Progenitor cell of endocrine pancreas (in vitro differentiated cells): ENCODE measurements at places on chromosomes 3 and 15. TPM values are rescaled to one million over a fixed set of nuclear protein-coding genes. Genes with fewer than 3 reads are reported as not detected.

Gene PCSK6
- 1.8 and 3.6 TPM in 2 replicates for total RNA-seq

- no peak for DNase-seq
Measured at GRCh38 chr3:69848113-69848512, 108.8 kb downstream of the MITF start.

- no peak for DNase-seq
Measured at GRCh38 chr15:71069693-71070092, 45.6 kb upstream of the THSD4 start.

DNA sequence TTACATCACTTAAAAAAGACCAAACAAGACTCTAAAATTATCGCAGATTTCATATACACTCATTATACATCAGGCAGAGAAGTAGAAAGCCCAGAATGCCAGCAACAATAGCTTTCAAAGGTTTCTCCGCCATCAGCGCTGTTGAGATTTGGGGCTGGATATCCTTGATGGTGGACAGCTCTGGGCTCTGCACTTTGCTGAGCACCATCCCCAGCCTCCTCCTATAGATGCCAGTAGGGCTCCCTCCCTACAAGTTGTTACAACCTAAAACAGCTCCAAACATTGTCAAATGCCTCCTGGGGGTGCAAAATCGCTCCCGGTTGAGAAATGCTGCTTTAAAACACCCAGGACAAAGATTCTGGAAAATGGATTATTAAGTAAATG lies 73.5 kb downstream of the ATP10A start:
- no peak for DNase-seq

DNA sequence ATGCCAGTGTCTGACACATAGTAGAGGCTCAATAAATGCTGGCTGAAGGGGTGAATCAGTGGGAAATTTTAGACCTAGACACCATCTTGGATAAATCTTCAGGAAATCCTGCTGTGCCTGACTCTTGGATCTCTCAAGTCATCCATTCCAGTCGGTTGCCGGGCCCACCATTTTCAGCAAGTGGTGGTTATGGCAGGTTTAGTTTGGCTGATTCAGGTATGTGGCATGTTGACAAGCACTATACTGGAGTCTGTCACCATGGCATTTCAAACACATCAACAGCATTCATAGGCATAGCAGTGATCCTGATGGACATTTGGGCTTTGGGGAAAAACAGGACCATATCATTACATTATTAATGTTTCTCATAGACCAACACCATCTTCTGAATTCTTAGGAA lies 25.7 kb upstream of the APH1B start:
- DNase-seq: no peak

- DNase-seq: no peak
Measured at GRCh38 chr3:137052298-137052697, 94.5 kb downstream of the IL20RB start.

GRCh38 chr3:137264071-137264820 lies 306.5 kb downstream of the IL20RB start:
- DNase-seq: no peak

GRCh38 chr3:37279236-37279635 lies 104.9 kb upstream of the LRRFIP2 start:
- no peak for DNase-seq

DNA sequence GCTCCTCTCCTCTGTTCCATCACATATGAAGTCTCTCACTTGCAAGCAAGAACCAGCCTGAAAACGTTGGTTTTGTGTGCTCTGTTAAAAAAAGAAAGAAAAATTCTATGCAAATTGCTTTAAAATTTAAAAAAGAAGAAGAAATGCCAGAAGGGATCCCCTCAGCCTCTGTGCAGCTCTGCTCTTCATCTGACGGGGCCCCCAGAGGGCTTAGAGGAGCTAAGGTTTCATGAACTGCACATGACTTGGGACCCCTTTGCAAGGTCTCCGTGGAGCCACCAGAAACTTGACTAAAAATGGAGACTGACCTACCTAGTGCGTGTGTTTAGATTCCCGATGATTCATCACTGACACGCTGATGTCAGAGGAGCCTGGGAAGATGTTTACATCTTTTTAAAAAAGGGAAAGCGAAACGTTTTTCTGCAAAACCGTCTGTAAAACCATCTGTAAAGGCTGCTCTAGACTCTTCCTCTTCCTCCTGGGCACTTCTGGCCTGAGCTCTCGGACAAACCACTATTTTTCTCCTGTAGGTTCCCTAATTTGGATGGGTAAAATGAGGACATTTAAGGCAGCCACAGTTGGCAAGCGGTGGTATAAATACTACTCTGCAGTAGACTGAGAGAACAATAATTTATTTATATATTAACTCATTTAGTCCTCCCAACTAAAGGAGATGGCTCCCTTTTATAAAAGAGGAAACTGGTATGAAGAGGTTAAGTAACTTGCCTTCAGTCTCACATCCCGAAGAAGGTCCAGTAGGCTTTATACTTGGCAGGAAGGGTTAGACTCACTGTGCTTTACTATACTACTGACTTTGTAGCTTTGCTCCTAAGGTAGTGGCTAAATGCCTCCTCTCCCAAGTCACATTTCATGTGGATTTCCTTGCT lies 67.2 kb upstream of the POLG start:
- DNase-seq: no peak

DNA sequence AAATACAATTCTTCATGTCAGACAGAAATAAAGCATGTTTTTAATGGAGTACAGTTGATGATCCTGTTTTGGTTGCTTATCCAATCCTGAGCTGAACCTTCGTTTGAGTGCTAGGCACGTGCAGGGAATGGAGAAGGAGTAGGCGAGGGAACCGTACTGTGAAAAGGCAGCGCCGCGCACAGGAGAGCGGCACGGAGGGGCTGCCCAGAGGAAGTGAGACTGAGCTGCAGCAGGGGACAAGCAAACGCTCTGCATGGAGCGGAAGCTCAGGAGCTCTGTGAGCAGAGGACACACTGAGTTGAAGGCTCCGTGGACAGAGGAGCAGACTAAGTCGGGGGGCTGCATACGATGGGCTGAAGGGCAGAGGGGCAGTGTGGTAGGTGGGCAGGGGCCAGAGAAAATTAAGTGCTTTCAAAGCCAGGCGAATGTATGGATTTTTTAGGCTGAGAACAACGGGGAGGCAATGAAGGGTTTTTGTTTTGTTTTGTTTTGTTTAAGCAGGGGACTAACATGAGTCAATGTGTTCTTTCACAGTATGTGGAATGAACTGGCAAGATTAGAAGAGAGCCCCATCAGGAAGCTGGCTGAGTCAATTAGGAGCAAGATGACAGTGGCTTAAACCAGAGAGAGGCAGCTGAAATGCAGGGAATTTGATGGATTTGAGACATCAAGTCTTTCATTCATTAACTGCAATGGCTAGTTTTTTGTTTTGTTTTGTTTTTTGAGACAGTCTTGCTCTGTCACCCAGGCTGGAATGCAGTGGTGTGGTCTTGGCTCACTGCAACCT lies 23.8 kb upstream of the TM2D3 start:
- DNase-seq: no peak

Gene IL17RC
- 13.4 and 17.1 TPM in 2 replicates for total RNA-seq

DNA sequence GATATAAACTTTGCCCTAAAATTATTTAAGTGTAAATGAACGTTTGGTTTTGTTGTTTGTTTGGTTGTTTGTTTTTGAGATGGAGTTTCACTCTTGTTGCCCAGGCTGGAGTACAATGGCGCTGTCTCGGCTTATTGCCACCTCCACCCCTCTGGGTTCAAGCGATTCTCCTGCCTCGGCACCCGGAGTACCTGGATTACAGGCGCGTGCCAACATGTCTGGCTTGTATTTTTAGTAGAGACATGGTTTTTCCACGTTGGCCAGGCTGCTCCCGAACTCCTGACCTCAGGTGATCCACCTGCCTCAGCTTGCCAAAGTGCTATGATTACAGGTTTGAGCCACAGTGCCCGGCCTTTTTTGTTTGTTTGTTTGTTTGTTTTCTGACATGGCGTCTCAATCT lies 87.9 kb upstream of the CHD2 start:
- no peak for DNase-seq

GRCh38 chr3:184337399-184337714 lies at the start of gene FAM131A:
Gene FAM131A (plus strand): TSS chr3:184337600. CDS start chr3:184337631, 31 bp downstream.
- no peak for DNase-seq

DNA sequence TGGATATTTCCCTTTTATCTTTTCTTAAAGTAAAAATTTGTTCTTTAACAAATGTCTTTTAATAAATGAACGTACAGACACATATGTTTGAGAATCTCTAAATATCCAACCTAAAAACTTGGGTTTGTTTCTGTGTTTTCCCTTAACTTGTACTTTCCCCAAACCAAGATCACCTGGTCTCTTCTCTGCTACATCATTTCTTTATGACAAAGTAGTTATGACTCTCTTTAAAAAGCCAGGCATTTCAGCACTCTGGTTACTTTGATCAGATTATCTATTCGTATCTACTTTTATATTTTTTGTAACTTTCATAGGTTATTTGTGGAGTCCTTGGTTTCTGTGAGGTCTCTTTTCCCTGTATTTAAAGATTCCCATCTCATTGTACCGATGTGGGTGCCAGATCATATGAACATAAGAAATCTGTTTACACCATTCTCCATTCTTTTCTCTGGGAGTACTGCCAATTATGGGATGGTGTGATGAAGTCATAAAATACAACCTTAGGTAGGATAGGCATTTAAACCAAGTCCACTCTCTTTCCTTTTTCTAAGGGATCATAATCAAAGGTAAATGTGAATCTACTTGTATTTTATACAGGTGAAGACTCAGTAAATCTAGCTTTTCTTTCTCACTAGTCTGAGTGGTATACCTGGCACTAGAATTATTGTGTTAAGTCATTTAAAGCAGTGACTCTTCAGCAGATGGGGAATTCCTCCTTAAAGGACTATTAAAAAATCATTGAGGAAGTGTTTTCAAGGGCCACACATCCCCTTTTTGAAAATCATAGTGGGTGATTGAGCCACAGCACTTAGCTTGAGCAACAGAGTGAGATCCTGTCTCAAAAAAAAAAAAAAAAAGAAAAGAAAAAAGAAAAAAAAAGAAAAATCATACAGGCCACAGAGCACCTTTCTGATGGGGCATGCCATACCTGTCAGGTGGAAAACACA lies 12.4 kb upstream of the NFKBIZ start:
- DNase-seq: no peak

Gene GOLGA8T
- total RNA-seq: not detected in 2 replicates

DNA sequence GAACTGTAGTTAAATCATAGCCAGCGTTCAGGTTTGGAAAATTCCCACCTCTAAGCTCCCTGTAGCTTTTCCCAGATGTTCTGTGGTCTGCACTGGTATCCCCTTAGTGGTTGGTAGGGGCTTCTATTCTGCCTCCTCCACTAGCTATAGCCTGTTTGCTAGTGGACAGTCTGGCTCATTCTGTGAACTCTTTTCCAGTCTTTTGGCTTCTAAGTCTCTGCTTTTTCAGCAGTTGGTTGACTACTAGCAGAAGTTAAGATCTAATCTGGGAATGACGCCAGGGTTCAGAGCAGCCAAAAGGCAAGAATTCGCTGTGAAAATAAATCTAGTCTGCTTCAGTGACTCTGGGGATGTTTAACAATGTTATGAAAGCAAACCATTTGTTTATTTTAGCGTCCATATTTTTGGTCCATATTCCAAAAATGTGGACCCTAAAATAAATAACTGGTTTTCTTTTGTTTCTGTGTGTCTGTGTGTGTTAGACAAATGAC lies 73.7 kb upstream of the WDR72 start:
- DNase-seq: no peak

Gene CFAP100
- total RNA-seq: 0.79 and 1.00 TPM in 2 replicates

DNA sequence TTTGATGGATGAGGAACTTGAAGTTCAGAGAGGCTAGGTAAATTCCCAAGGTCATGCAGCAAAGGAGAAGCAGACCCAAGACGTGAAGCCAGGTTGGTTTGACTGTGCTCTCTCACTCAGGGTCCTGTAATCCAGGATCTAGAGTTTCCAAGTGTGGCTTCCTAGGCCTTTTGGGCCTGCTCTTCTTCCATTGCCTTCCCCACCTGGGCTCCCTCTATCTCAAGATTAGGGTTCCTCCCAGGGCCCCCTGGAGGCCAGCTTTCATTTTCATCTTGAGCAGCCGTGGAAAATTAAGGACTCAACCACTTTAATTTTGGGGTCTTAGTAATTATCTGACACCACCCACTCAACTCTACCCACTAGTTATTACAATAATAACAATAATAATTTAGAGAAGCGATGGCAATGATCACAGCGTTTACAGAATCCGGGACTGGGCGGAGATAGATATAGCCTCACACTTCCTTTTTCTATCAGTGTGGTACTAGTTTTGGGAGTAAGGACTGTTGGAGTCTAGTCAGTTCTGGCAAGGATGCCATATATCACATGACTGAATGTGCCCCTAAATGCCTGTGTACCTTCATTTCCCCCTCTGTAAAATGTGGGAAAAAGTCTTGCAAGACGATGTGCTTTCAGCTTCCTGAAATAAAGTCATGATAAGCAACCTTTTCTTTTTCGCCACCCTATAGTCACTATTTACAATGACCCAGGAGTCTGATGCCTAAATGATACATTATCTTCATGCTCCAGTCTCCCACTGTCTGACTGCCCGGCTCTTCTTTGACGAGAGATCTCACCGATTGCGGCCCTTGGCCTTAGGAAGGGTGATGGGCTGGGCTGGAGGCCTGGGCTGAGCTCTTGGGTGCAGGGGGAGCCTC lies 30.2 kb upstream of the MAGEF1 start:
- DNase-seq: no peak

DNA sequence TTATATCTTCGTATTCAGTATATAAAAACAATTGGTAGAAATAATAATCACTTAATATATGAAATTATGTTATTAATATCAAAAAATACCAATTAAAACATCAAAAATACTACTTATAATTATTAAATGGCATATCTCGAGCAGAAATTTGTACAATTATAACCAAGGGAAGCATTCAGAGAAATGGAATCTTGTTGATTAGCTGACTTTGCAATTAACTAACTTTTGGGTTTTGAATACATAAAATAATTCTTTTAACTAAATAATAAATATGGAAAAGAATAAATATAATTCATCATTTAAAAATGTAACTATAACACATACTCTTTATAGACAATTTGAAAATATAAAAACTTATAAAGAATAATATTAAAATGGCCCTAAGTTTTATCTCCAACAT lies 160.2 kb upstream of the LRRN1 start:
- no peak for DNase-seq

- DNase-seq: no peak
Measured at GRCh38 chr3:171797873-171798272, 12.4 kb downstream of the PLD1 start.

GRCh38 chr15:65095011-65095746 lies 18.6 kb downstream of the KBTBD13 start:
- DNase-seq: no peak

Gene ATP8B4
- 0.95 and 0.98 TPM in 2 replicates for total RNA-seq

Gene APBA2
- 37.1 and 41.0 TPM in 2 replicates for total RNA-seq

DNA sequence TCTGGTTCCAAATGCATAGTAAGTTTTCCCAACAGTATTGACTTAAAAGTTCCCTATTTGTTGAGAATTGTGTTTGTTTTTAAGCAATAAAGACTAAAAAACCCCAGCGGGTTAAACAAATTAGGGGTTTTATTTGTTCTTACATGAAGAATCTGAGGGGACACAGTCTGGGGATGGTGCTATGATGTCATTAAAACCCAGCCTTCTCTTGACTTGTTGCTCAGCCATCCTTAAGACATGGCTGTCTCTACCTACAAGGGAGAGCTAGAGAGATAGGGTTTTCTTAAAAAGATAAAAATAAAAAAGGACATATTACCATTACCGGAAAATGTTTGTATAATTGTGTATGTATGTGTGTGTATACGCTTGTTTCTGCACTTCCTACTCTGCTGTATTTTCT lies 11.7 kb upstream of the ARL14 start:
- no peak for DNase-seq

GRCh38 chr3:184734903-184735701 lies 23.2 kb upstream of the MAGEF1 start:
- no peak for DNase-seq
